NCI-H69 (cell line): ENCODE measurements at places on chromosomes 12 and 14.

GRCh38 chr12:108565976-108566375 lies 3.6 kb downstream of the ISCU start:
- peak; percentile 97 for DNase-seq

- DNase-seq: peak; percentile 98
Measured at GRCh38 chr12:49060237-49061156, at the start of gene KMT2D. TSS of gene KMT2D (minus strand) at chr12:49060794. CDS start at chr12:49055324, 5,470 bp downstream.

DNA sequence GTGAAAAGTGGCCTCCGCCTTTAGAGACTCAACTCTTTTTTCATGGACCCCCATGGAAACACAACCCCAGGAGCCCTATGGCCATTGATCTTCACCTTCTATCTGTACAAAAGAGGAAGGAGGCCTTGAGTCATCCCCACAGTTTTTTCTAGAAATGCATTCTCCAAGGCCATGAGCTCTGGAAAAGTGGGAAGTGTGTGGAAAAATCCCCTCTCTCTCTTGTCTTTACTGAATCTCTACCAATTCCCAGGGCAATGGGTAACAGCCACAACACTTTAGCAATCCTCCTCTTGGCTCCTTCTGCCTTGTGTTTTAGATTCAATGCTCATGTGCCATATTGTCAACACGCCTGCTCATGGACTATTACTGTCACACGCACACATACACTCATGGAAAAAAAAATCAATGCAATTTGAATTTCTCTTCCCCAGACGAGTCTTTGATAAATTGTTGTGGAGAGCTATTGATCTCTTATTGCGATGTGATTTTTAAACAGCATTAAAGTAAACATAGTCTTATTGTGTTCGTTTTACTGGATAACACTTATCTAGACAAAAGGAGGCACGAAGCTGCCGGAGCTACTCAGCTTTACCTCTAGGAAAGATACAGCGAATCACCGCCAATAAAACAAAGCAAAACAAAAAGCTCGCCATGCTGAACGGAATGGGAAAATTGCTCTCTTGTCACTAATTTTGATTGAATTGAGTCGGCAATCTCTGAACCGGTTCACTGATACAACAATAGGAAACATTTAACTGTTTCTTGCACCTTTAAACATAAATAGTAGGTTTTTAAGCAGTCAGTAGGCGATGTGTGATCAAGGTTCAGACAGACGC lies 260.3 kb downstream of the VRK1 start:
- DNase-seq: no peak

- no peak for DNase-seq
Measured at GRCh38 chr12:48640428-48640827, 41.6 kb downstream of the KANSL2 start.

GRCh38 chr12:104938371-104938770 lies 19.7 kb downstream of the SLC41A2 start:
- no peak for DNase-seq

- DNase-seq: peak; percentile 86
Measured at GRCh38 chr12:81208187-81208911, 130.5 kb downstream of the ACSS3 start.

GRCh38 chr14:56886471-56887062 lies 76.3 kb upstream of the OTX2 start:
- no peak for DNase-seq

DNA sequence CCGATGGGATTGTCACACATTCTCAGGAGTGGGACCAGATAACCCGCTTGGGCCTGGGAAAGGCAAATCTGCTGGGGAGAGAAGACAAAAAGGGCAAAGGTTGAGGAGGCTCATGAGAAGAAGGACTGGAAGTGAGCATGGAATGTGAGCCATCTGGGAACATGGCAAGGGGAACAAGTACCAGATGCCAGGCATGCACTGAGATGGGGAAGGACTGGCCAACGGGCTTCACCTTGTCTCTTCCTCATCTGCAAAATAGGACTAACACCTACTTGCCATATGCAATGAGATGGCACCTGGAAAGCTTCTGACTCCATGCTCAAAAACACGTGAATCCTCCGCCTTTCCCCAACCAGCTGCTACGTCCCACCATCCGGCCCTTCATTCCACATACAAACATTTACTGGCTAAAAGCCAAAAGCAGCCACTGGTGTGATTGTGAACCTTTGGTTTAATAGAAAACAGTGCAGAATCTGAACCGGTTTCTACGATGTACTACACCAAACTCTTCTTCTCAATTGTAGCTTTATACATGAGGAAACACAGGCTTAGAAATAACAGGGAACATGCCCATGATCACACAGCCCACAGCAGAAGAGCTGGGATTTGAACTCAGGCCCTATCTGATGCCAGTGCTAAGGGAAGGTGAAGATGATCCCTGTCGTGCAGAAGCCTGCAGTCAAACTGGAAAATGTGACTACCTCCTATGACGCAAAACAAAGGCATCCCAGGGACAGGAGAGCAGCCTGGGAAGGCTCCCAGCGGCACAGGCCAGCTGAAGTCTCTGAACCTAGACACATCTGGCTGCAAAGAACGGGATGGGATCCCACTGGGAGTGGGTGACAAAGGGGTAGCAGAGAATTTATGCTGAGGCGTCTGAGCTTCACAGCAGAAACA lies 112.1 kb downstream of the TTC7B start:
- peak; percentile 11 for DNase-seq

GRCh38 chr14:53807542-53807941 lies 149.1 kb downstream of the BMP4 start:
- DNase-seq: peak; percentile 16

- DNase-seq: no peak
Measured at GRCh38 chr14:65345266-65345665, 67.3 kb upstream of the FUT8 start.

- peak; percentile 84 for DNase-seq
Measured at GRCh38 chr14:92500491-92500941, 13.1 kb upstream of the RIN3 start.

DNA sequence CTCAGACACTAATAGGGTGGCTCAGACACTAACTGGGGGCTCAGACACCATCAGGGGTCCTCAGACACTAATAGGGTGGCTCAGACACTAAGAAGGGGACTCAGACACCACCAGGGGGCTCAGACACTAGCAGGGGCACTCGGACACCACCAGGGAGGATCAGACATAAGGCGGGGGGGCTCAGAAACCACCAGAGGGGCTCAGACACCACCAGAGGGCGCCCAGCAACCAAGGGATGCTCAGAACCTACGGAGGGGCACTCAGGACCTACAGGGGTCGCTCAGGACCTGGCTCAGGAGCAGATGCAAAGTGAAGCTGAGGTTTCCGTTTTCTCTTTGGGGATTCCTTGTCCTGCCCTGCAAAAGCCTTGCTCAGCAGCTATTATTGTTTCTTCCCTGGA lies 448.5 kb downstream of the TMEM121 start:
- peak; percentile 79 for DNase-seq

DNA sequence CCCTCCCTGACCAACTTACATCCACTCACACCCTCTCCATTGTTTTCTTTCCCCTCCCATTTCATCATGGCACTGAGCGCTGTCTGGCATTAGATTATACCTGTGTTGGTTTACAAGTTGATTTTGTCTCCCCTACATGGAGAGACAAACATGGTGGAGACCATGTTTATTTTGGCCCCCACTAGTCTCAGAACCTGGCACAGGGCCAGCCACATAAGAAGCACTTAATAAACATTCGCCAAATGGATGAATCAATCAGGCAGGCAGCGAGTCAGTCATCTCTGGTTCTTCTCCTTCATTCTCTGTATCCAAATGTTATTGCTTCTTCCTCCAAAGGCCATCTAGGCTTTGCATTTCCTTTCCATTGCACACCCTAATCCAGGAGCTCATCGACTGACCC lies 177.4 kb downstream of the DPF3 start:
- DNase-seq: peak; percentile 16

GRCh38 chr14:96149131-96149530 lies 55.5 kb upstream of the BDKRB2 start:
- DNase-seq: peak; percentile 53

GRCh38 chr12:68633614-68634558 lies 23.2 kb downstream of the RAP1B start:
- DNase-seq: no peak

GRCh38 chr14:59678352-59678751 lies 101.7 kb upstream of the CCDC175 start:
- DNase-seq: no peak

- peak; percentile 76 for DNase-seq
Measured at GRCh38 chr12:99334285-99335056, 313.1 kb upstream of the GARIN6 start.

- DNase-seq: peak; percentile 96
Measured at GRCh38 chr12:1594261-1595025, at the start of gene FBXL14. TSS of gene FBXL14 (minus strand) at chr12:1594581. CDS start at chr12:1594066, 515 bp downstream.

GRCh38 chr12:131222329-131223139 lies 268.8 kb downstream of the ADGRD1 start:
- DNase-seq: no peak

DNA sequence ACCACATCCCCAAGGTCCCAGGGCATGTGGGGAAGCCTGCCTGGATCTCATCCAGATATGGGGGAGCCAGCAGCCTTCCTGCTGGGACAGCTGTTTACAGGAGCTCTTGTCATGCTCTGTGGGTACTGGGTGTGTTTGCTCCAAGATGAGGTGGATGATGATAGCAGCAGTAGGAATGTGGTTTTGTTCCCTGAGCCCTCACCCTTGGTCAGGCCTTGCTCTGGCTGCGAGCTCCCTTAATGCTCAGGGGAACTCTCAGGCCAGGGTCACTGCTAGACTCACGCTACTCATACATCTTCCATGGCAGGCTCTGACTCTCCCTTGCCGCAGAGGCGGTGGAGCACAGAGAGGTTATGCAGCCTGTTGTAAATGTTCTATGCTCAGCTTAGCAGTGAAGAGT lies 990.3 kb downstream of the AACS start:
- peak; percentile 52 for DNase-seq
